ENCODE measurements at places on chromosomes 16 and 17. TPM values are rescaled to one million over a fixed set of nuclear protein-coding genes. Genes with fewer than 3 reads are reported as not detected.
A peak's percentile ranks its signal among the peaks of the same experiment; 100 is the strongest.

GRCh38 chr16:56525236-56525635 is 5.4 kb upstream of the BBS2 start:
- H3K4me1 ChIP-seq = peaks cover 7% of the 10 kb centered on the region
- H3K27me3 ChIP-seq = peaks cover 21% of the 10 kb centered on the region
- DNase-seq = no peak
- H3K4me3 ChIP-seq = no peak overlapping the region
- H3K27ac ChIP-seq = no peak overlapping the region

Gene ZSCAN32
- 19.0 TPM for total RNA-seq

DNA sequence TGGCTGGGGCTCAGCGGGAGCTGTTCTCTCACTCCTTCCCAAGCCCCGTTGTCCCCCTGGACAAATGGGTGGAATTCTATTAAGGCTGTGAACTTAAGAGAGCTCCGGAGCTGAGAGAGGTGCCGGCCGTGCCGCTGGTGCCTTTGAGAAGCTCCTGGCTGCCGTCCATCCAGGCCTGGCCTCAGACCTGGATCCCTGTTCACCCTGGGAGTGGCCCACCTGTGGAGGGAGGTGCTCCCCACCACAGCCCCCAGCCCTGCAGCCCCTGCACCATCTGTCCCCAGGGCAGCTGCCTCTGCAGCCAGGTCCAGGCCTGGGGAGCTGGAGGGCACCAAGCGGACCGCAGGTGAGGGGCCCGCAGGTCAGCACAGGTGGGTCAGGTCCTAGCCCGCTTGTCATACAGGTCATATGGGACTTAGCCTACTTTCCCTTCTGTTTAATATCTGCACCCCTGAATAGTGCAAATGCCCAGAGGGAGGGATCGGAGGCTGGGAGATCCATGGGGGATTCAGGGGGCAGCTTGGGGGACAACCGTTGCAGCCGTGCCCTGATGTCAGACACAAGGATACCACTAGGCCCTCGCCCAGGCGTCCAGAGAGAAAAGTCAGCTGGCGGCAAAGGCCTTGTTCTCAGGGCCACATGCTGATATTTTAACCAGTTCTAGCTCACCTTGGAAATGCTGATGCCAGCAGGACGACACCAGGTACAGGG is 15.2 kb upstream of the METRNL start:
- no peak for DNase-seq
- H3K36me3 ChIP-seq = no peaks in the 10 kb centered on the region
- H3K27me3 ChIP-seq = peaks cover 3% of the 10 kb centered on the region
- no peak overlapping the region for H3K27ac ChIP-seq
- H3K4me3 ChIP-seq = no peak overlapping the region

GRCh38 chr17:16351831-16352230 is 1.4 kb downstream of the CENPV start:
- peak overlapping the region; percentile 79 for H3K27ac ChIP-seq
- peaks cover 3% of the 10 kb centered on the region for H3K27me3 ChIP-seq
- DNase-seq = no peak
- peaks cover 10% of the 10 kb centered on the region for H3K36me3 ChIP-seq

- H3K36me3 ChIP-seq = no peaks in the 10 kb centered on the region
- H3K4me1 ChIP-seq = no peaks in the 10 kb centered on the region
- no peak overlapping the region for H3K4me3 ChIP-seq
- no peak overlapping the region for H3K27ac ChIP-seq
Observed at GRCh38 chr17:2749784-2750181, 331 bp upstream of the CCDC92B start.

Measured in activated CD8-positive, alpha-beta T cell treated with anti-CD3 and anti-CD28 coated beads, Interleukin-2, amount 10 ng/mL, durations not matched to agents 7 days and 5 days (primary cell).